ENCODE measurements at places on chromosomes 7 and 10.

- DNase-seq = no peak
Measured at GRCh38 chr7:129045682-129046081, 9.2 kb downstream of the TNPO3 start.

GRCh38 chr10:91103384-91104192, 116.9 kb upstream of the PCGF5 start:
- no peak for DNase-seq

DNA sequence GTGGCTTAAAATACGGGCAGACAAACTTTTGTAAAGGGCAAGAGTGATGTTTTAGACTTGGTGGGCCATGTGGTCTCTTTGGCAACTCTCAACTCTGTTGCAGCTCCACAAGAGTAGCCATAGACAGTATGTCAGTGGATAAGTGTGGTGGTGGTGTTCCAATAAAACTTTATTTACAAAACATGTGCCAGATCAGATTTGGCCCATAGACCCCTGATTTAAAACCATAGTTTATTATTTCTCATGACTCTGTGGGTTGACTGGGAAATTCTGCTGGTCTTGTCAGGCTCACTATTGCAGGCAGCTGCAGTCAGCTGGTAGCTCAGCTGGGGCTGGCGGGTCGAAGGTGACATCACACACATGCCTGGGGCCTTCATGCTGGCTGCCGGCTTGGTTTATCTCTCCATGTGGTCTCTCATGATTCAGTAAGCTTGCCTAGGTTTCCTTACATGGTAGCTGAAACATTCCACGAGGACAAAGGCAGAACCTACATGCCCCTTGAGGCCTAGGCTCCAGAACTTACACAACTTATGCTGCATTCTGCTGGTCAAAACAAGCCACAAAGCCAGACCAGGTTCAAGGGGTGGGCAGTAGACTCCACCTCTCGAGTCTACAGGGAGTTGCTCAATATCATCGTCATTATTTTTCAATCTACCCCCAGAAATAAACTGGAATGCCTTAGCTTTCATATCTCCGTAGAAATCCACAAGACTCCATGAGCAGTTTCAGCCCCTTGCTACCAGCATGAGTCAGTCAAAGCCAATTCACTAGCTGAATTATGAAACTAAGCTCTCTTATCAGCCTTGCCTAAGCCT, 245.7 kb downstream of the WDR11 start:
- DNase-seq = no peak

DNA sequence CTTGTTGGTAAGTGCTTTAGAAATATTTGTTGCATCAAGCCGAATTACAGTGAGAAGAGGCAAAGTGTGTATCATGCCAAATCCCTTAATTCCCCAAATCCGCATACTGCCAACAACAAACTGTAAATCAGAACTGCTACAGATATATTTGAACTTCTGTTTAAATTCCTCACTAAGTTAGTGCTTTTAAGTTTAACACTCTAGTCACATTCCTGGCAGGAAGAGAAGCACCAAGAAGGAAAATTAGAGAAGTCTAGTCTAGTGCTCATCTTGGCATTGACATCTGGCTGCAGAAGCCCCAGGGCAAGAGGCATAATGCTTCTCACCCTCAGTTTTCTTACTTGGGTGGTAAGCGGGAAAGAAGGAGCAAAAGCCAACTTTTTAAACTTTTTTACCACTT, 343.5 kb downstream of the GPR37 start:
- DNase-seq = no peak

DNA sequence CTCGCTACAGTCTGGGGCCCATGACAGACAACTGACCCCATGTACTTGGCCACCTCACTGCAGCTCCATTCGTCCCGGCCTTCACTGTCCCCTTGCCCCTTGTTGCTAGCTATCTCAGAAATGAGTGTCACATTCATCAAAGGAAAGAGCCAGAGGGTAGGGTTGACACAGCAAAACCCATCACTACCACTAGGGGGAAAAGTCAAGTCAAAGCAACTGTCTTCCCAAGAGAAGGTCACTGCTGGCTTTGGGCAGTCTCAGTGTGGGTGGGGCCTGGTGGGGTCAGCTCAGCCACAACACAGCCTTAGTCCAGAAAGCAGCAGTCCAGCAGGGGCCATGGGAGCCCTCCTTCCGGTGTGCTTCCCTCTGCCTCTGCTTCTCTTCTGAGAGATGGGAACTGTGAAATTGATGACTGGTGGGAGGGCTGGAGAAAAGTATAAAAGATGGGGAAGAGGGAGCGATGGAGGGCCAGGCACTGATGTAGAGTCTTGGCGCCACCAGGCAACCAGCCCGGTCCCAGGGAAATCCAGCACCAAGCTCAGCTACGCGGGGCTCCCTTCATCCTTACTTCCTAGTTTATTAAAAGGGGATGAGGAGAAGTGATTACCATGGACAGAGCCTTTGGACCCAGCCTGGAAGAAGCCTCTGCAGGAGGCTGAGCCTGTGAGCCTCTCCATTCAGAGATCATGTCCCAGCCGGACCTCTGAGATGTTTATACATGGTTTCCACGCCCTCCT, 58.0 kb downstream of the PLXNA4 start:
- DNase-seq = no peak

GRCh38 chr10:121245754-121246153, 352.5 kb downstream of the FGFR2 start:
- no peak for DNase-seq

- DNase-seq = no peak
Measured at GRCh38 chr7:43118313-43118712, 5.9 kb downstream of the HECW1 start.

GRCh38 chr7:123871998-123872867, 27.3 kb downstream of the HYAL4 start:
- DNase-seq = peak; percentile 63

- DNase-seq = no peak
Measured at GRCh38 chr7:126157391-126157790, 1095.3 kb downstream of the GRM8 start.

- peak; percentile 16 for DNase-seq
Measured at GRCh38 chr10:102230861-102231356, 4.8 kb downstream of the ELOVL3 start.

- no peak for DNase-seq
Measured at GRCh38 chr7:13042605-13043236, 355.3 kb downstream of the ARL4A start.

- DNase-seq = no peak
Measured at GRCh38 chr7:71278257-71278656, 146.3 kb downstream of the GALNT17 start.

GRCh38 chr10:8279598-8279997, 225.1 kb downstream of the GATA3 start:
- no peak for DNase-seq

GRCh38 chr10:2925631-2926030, 141.7 kb upstream of the PFKP start:
- no peak for DNase-seq

DNA sequence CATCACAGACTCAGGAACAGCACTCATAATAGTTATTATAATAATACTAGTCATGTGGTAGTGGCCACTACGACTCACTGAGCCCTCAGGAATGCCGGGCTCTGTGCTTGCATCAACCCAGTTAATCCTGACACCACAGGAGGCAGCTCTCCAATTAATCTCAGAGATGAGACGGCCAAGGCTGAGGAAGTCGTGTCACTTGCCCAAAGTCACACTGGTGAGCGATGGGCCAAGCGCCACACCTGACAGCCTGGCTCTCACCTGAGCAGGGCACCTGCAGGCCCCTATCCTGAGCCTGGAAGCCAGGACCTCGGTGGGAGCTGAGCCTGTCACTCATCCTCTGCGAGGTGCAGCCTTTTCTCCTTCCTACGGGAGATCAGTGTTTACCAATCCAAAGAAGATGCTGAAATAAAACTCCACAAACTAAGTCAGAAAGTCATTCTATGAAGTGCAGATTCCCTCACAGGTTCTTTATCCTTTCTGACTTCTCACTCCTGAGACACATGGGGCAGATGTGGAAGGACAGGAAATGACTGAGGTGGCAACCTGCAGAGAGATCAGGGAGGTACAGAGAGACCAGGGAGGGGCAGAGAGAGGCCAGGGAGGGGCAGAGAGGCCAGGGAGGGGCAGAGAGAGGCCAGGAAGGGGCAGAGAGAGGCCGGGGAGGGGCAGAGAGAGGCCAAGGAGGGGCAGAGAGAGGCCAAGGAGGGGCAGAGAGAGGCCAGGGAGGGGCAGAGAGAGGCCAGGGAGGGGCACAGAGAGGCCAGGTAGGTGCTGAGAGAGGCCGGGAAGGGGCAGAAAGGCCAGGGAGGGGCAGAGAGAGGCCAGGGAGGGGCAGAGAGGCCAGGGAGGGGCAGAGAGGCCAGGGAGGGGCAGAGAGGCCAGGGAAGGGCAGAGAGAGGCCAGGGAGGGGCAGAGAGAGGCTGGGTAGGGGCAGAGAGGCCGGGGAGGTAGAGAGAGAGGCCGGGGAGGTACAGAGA, 38.5 kb downstream of the VIPR2 start:
- no peak for DNase-seq

DNA sequence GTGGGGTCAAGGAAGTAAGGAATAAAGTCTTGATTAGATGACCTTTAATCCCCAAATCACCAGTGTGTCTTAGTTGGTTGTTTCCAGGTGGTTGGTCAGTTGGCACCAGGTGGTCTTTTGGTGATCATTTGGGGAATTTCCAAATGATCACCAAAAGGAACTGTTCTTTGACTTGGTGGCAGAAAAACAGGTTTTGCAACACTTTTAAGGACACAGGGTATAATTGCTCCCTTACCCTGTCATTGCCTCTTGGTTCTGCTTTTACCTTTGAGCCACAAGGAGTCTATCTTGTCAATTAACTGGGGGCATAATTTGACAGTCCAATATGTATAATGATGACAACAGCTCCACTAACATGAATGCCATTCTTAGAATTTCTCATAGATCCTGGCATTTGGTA, 104.2 kb downstream of the ADK start:
- DNase-seq = no peak

GRCh38 chr10:33087152-33087551, 129.1 kb upstream of the ITGB1 start:
- DNase-seq = no peak

- no peak for DNase-seq
Measured at GRCh38 chr7:20280475-20281351, 50.0 kb upstream of the ITGB8 start.

GRCh38 chr10:69466158-69466490, 14.9 kb downstream of the TSPAN15 start:
- no peak for DNase-seq

DNA sequence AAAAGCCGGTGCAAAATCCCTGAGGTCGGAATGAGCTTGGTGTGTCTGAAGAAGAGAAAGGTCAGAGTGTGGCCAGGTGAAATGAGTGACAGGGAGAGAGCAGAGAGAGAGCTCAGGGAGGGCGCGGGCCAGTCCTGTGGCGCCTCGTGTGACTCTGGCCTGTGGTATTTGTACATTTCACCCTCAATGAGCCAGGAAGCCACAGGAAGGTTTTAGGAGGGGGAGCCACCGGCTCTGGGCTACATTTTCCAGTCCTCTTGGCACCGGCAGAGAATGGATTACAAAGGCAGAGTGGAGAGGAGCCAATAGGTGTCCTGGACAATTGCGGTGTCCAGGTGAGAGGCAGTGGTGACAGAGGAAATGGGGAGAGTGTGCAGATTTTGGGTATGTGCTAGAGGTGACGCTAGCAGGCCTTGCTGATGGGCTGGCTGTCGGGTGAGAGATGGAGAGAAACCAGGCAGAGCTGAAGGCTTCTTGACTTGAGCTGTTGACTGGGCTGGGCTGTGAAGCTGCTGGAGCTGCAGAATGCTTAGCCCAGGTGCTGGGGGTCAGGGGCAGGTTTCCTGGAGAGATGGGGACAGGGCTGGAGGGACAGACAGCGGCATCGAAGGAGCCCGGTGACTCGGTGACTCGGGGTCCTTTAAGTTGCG, 38.1 kb downstream of the COL13A1 start:
- no peak for DNase-seq

DNA sequence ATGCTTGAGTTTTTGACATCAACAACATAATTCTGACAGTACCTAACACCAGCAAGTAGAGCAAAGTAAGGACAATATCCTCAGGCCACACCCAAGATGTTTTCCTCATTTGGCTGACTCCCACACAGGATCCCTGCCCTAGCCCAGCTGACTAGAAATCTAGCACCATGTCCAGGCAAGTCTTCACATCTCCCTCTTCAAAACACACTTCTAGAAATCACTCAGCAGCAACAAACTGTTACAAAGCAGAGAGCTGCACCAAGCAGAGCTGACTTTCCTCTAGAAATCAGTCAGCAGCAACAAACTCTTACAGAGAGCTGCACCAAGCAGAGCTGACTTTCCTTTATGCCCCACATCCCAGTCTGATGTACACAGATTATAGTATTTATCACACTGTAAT, 7.7 kb downstream of the TMEM168 start:
- DNase-seq = no peak

- no peak for DNase-seq
Measured at GRCh38 chr10:44774676-44775401, 136.3 kb upstream of the TMEM72 start.

- DNase-seq = no peak
Measured at GRCh38 chr7:46448478-46448877, 527.4 kb upstream of the IGFBP3 start.

GRCh38 chr7:143205560-143206293, 16.1 kb upstream of the TAS2R40 start:
- DNase-seq = no peak

DNA sequence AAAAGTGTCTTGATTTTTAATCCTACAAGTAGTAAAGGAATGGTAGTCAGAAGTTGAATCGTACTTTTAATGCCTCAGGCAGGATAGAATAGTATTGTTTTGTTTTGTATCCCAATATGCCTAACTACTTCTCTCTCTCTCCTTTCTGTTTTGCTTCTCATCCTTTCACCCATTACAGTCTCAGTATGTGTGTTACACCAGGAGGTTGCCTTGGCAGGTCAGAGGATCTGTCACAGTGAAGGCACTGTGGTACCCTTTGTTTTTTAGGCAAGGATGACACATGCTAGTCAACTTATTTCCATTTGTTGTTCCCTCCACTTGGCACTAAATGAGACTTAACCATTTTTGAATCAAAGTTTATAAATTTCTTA, 94.4 kb downstream of the MAPK8 start:
- DNase-seq = no peak

DNA sequence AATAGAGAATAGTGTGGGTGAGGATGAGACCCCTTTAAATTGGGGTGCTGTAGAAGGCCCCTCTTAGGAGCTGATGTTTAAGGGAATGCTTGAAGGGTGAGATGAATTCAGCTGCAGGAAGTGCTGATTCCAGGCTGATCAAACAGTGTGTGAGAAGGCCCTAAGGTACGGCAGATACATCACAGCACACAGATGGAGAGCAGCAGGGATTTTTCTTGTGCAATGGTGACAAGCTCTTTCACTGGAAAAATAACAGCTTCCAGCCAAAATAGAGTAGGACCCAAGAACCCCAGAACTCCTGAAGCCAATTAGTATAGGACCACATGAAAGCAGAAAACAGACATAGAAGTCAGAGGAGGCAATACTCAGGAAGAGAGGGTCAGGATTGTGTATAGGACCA, 296.9 kb downstream of the ADRA2A start:
- DNase-seq = no peak

- DNase-seq = no peak
Measured at GRCh38 chr10:97686301-97686961, 610 bp downstream of the AVPI1 start.

GRCh38 chr7:131105799-131106680, 221.6 kb upstream of the MKLN1 start:
- peak; percentile 48 for DNase-seq
